ENCODE measurements at places on chromosomes 1 and 21.

- no peak for DNase-seq
Measured at GRCh38 chr21:22855581-22855980, 1857.4 kb downstream of the NCAM2 start.

DNA sequence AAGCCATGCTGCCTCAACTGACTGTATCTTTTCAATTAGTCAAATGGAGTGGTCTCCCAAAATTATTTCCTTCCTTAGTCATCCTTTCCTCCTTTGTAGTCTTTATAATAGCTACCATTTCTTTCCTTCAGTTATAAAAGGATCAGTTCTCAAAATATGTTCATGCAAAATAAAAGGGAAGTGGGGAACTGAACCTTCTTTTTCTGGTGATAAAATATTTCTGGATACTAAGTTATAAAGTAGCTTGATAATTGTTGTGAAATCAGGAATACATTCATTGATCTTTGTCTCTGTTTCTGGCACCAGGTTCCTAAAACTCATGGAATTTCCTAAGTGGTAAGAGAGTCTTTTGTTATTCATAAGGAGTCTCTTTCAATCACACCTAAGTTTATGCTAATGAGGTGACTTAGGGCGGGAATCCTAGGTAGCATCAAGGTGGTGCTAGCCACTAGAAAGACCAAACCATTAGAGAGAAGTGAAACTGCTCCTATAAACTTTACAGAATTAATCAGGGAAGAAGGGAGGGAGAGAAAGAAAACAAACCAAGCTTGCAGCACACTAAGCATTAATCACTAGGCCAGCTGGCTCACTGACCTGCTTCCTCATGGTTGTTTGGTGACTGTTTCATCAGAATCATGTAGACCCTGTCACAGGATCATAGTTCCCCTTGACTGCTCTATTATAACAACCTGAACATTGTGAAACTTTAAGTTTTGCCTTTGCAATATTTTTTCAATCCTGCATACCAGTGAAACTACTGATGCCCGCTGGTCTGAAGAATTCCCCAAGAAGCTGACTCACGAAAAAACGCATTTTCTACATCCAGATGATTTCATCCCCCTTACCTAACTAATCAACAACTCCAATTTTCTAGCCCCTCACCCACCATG is 161.6 kb upstream of the PTBP2 start:
- DNase-seq: no peak

GRCh38 chr1:82453511-82454185 is 652.9 kb downstream of the ADGRL2 start:
- no peak for DNase-seq

- DNase-seq: no peak
Measured at GRCh38 chr1:31923901-31924535, 14.2 kb downstream of the PTP4A2 start.

DNA sequence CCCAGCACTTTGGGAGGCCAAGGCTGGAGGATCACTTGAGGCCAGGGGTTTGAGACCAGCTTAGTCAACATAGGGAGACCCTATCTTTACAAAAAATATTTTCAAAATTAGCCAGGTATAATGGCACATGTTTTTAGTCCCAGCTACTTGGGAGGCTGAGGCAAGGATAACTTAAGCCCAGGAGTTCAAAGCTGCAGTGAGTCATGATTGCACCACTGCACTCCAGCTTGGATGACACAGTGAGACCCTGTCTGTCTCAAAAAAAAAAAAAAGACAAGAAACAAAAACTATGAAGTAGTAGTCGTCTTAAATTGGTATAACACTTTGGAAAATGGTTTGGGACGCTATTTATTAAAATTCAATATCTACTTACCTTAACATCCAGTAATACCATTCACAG is 7.7 kb downstream of the AIM2 start:
- no peak for DNase-seq

DNA sequence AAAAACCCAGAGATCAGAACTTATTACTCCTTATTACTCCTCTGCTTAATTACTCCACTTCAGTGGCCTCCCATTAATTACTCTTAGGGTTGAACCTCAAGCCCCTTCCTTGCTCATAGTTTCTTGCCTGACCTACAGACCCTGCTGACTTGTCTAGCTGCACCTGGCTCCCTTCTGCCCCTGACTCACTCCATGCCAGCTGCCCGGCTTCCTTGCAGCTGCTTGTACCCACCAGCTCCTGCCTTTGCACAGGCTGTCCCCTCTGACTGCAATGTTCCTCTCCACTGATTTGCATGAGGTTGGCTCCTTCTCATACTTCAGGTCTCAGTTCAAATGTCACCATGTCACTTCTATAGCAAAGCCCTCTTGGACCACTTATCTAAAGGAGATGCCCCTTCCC is 1.9 kb upstream of the PTPRU start:
- DNase-seq: no peak

GRCh38 chr1:178664278-178664677 is 60.8 kb upstream of the RALGPS2 start:
- no peak for DNase-seq

- DNase-seq: no peak
Measured at GRCh38 chr1:187691439-187691838, 862.7 kb downstream of the PLA2G4A start.

- DNase-seq: no peak
Measured at GRCh38 chr1:61323681-61324328, 241.4 kb downstream of the NFIA start.

- no peak for DNase-seq
Measured at GRCh38 chr21:45869121-45870007, 112.2 kb upstream of the COL6A1 start.

GRCh38 chr1:11320153-11320936 is 47.3 kb downstream of the UBIAD1 start:
- DNase-seq: peak; percentile 9

DNA sequence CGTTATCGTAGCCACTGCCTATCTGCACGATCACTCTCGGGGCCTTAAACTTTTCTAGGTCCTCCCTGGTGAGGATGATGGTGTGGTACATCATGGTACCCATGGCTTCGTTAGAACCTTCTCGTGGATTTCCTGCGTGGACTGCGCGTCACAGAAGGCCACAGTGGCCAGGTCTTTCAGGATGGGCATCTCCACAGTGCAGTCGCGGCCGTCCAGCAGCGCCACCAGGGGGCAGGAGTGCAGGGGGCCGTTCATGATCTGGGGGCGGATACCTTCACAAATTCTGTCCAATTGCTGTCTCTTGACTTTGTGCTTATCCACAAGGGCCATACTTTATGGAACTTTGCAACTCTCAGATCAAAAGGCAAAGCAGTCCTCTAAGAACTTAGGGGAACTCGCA is 69.6 kb downstream of the WLS start:
- no peak for DNase-seq

DNA sequence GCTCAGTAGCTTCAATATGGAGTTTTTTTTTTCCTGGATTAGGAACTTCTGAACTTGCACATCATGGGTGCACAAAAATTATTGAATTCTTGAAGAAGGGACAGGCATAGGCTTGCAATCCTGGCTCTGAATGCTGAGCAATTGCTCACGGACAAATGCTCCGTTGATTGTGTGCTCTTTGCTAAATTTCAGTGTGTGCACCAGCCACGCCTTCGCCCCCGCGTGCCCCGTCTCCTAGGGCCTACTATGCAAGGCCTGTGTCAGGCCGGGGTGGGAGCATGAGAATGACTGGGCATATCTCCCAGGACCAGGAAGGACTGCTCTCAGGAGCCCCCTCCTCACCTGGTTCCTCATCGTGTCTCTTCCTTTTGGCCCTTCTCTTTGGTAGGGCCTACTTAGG is 17.4 kb downstream of the IL6R start:
- no peak for DNase-seq
